ENCODE measurements at places on chromosomes 5 and 9.

DNA sequence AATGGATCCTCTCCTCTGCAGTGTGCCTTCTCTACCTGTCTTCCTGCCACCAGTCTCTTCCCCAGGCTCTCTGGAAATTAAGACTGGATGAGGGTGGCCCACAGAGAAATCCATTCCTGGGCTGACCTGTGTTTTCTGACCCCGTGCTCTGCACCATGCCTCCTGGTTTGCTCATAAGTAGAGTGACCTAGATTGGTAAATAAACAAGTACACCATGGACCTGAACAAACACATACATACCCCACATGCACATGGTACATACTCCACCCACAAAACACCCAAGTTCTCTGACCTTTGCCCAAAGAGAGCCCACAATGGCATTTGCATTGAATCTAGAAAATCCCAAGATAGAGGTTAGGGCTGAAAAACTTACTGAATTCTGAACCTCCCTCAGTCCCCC, 77.5 kb upstream of the PLPP6 start:
- H3K36me3 ChIP-seq, result no peaks in the 10 kb centered on the region
- H3K4me3 ChIP-seq, result no peak overlapping the region
- H3K27me3 ChIP-seq, result peaks cover 2% of the 10 kb centered on the region
- no peak for DNase-seq
- H3K4me1 ChIP-seq, result peaks cover 6% of the 10 kb centered on the region

- H3K27me3 ChIP-seq, result peaks cover 2% of the 10 kb centered on the region
- no peak for DNase-seq
- no peak overlapping the region for H3K27ac ChIP-seq
- H3K4me3 ChIP-seq, result no peak overlapping the region
- H3K4me1 ChIP-seq, result no peaks in the 10 kb centered on the region
- H3K36me3 ChIP-seq, result no peaks in the 10 kb centered on the region
Measured at GRCh38 chr9:113359385-113359784, 10.0 kb downstream of the BSPRY start.

- H3K36me3 ChIP-seq, result no peaks in the 10 kb centered on the region
- no peaks in the 10 kb centered on the region for H3K4me1 ChIP-seq
- peaks cover 2% of the 10 kb centered on the region for H3K27me3 ChIP-seq
- no peak overlapping the region for H3K27ac ChIP-seq
- H3K4me3 ChIP-seq, result no peak overlapping the region
Measured at GRCh38 chr9:16291921-16292320, 578.5 kb downstream of the BNC2 start.

GRCh38 chr5:35369965-35370790, 139.9 kb upstream of the PRLR start:
- H3K36me3 ChIP-seq, result no peaks in the 10 kb centered on the region
- no peaks in the 10 kb centered on the region for H3K4me1 ChIP-seq
- no peak overlapping the region for H3K4me3 ChIP-seq
- H3K27ac ChIP-seq, result no peak overlapping the region
- H3K27me3 ChIP-seq, result no peaks in the 10 kb centered on the region

- H3K27me3 ChIP-seq, result no peaks in the 10 kb centered on the region
- no peaks in the 10 kb centered on the region for H3K36me3 ChIP-seq
- peaks cover 26% of the 10 kb centered on the region for H3K4me1 ChIP-seq
Measured at GRCh38 chr5:83911367-83911919, 190.8 kb upstream of the HAPLN1 start.

DNA sequence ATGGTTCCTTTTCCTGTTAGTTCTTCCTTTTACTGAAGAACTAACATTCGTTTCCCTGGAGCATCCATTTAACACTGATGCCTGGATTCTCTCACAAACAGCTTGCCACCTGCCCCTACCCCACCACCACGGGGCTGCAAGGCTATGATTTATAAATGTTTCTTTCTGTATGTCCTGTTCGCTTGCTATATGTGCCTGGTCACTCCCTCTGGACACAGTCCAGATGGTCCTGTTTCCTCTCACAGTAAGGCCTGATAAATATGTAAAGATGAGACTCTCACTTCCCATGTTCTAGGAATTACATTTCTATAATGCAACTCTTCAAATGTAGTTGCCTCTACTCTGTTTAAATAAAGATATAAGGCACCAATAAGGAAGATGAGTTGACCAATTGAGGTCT, 146.4 kb upstream of the SHB start:
- peak overlapping the region; percentile 13 for H3K4me3 ChIP-seq
- peak overlapping the region; percentile 91 for H3K27ac ChIP-seq
- DNase-seq, result no peak
- H3K4me1 ChIP-seq, result peaks cover 36% of the 10 kb centered on the region
- peaks cover 7% of the 10 kb centered on the region for H3K27me3 ChIP-seq

- no peak overlapping the region for H3K27ac ChIP-seq
- H3K36me3 ChIP-seq, result no peaks in the 10 kb centered on the region
- H3K4me1 ChIP-seq, result no peaks in the 10 kb centered on the region
Measured at GRCh38 chr9:135038331-135038730, 49.1 kb upstream of the OLFM1 start.

DNA sequence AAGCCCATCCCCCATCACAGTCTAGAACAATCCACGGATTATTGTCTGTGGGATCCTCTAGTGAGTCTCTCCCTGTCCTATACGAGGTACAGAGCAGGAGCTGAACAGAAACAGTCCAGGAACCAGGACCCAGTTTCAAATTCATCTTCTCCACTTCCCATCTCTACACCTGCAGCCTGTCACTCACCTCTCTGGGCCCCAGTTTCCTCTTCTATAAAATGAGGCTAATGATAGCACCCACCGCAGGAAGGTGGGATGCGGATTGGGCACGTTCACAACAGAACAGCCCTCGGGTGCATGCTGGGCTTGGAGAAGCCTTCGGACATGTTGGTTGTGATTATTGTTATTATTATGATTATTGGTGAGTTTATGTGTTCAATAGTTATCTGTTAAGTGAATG, 78.5 kb downstream of the ANKRD33B start:
- H3K36me3 ChIP-seq, result no peaks in the 10 kb centered on the region

DNA sequence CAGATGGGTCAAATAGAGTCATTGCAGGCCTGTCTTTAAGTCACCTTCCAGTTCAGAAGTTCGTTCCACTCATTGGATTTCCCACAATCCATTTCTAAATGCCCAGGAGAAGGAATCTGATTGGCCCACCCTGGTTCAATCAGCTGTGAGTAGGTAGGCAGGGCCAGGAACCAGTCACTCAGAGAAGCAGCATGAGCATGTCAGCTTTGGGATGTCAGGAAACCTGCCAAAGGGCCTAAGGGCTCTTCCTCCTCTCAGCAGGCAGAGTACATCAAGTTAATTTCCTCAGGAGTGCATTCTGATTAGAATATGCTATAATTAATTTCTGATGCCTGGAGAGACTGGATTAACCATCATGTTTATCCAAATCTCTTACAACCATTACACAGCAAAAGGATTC, 412.9 kb upstream of the CCNH start:
- no peaks in the 10 kb centered on the region for H3K4me1 ChIP-seq
- H3K27me3 ChIP-seq, result peaks cover 3% of the 10 kb centered on the region
- no peak overlapping the region for H3K27ac ChIP-seq
- no peaks in the 10 kb centered on the region for H3K36me3 ChIP-seq

- H3K4me1 ChIP-seq, result no peaks in the 10 kb centered on the region
- no peak for DNase-seq
- no peaks in the 10 kb centered on the region for H3K36me3 ChIP-seq
- H3K27me3 ChIP-seq, result no peaks in the 10 kb centered on the region
- H3K27ac ChIP-seq, result no peak overlapping the region
Measured at GRCh38 chr9:84940294-84940693, 270.8 kb downstream of the NTRK2 start.

GRCh38 chr5:133947431-133947841, 21.0 kb downstream of the C5orf15 start:
- H3K27ac ChIP-seq, result no peak overlapping the region
- H3K27me3 ChIP-seq, result no peaks in the 10 kb centered on the region
- H3K36me3 ChIP-seq, result no peaks in the 10 kb centered on the region
- no peaks in the 10 kb centered on the region for H3K4me1 ChIP-seq
- no peak overlapping the region for H3K4me3 ChIP-seq

- H3K27ac ChIP-seq, result no peak overlapping the region
- no peaks in the 10 kb centered on the region for H3K36me3 ChIP-seq
- peaks cover 4% of the 10 kb centered on the region for H3K27me3 ChIP-seq
- no peak for DNase-seq
- H3K4me1 ChIP-seq, result peaks cover 8% of the 10 kb centered on the region
- no peak overlapping the region for H3K4me3 ChIP-seq
Measured at GRCh38 chr5:173733831-173734501, 117.5 kb upstream of the BOD1 start.

- H3K4me1 ChIP-seq, result peaks cover 20% of the 10 kb centered on the region
- DNase-seq, result no peak
- H3K4me3 ChIP-seq, result peak overlapping the region; percentile 99
- peak overlapping the region; percentile 98 for H3K27ac ChIP-seq
- H3K36me3 ChIP-seq, result peaks cover 3% of the 10 kb centered on the region
Measured at GRCh38 chr5:132865668-132866341, 464 bp downstream of the GDF9 start.

DNA sequence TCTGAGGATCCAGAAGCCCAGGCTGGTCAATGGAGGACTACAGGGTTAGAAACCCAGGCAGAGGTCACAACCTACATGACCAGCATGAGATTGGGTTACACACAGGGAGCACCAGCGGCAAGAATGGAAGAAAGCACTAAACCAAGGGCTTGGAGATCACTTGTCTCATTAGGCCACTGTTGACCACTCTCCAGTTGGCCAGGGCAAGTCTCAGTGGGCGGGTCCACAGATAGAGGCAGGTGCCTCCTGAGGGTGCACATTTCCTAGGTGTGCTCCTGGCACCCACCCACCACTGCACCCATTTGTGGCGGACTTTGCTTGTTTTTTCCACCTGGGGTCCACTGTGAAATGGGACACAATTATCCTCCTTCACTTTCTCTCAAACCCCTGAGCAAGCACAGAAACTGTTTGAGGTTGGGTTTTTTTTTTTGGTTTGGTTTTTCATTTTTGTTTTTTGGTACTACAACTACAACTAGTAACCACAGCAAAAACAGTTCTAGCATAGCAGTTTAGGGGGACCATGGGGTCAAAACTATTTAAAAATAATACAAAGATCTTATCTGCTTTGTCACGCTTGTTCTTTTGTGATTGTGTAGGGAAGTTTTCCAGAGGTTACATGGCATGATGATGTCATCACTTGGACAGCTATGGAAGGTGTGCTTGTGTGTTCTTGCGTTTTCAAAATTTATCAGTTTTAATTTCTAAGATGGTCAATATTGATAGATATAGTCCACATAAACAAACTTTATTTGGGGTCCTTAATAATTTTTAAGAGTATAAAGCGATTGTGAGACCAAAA, 6.1 kb downstream of the NPR2 start:
- peaks cover 9% of the 10 kb centered on the region for H3K27me3 ChIP-seq
- no peak overlapping the region for H3K27ac ChIP-seq
- H3K4me1 ChIP-seq, result peaks cover 32% of the 10 kb centered on the region
- H3K36me3 ChIP-seq, result peaks cover 29% of the 10 kb centered on the region
- DNase-seq, result no peak

DNA sequence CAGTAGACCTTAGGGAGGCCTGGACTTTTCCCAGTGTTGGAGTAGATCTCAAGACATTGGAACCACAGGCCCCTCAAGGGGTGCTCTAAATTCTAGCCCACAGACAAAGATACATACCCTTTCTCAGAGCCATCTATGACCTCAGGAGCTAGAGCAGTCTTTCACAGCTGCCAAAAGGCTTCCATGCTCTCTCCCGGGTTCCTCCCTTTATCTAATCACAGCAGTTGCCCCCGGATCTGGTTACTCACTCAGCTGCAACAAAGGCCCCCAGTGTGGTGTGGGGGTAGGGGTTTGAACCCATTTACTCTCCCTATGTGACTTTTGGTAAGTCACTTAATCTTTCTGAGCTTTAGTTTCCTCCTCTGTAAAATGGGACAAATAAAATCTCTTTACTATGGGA, 27.0 kb downstream of the POU4F3 start:
- no peaks in the 10 kb centered on the region for H3K36me3 ChIP-seq
- no peak for DNase-seq
- peaks cover 2% of the 10 kb centered on the region for H3K4me1 ChIP-seq
- no peak overlapping the region for H3K27ac ChIP-seq

- peaks cover 6% of the 10 kb centered on the region for H3K27me3 ChIP-seq
- no peak for DNase-seq
- H3K36me3 ChIP-seq, result no peaks in the 10 kb centered on the region
Measured at GRCh38 chr9:99299211-99300102, 77.4 kb downstream of the SEC61B start.

- no peaks in the 10 kb centered on the region for H3K27me3 ChIP-seq
- H3K36me3 ChIP-seq, result no peaks in the 10 kb centered on the region
- no peak overlapping the region for H3K27ac ChIP-seq
- no peak overlapping the region for H3K4me3 ChIP-seq
Measured at GRCh38 chr9:124079176-124079925, 67.8 kb downstream of the LHX2 start.

GRCh38 chr5:180494510-180495181, 467 bp downstream of the CNOT6 start:
- peak; percentile 48 for DNase-seq
- H3K27ac ChIP-seq, result peak overlapping the region; percentile 72
- H3K27me3 ChIP-seq, result peaks cover 10% of the 10 kb centered on the region
- H3K4me3 ChIP-seq, result peak overlapping the region; percentile 99
- H3K36me3 ChIP-seq, result peaks cover 16% of the 10 kb centered on the region
- peaks cover 33% of the 10 kb centered on the region for H3K4me1 ChIP-seq

GRCh38 chr9:87875831-87876545, 6.7 kb upstream of the SPATA31E1 start:
- H3K4me3 ChIP-seq, result no peak overlapping the region

- H3K36me3 ChIP-seq, result no peaks in the 10 kb centered on the region
- DNase-seq, result no peak
- H3K4me3 ChIP-seq, result no peak overlapping the region
- H3K4me1 ChIP-seq, result peaks cover 13% of the 10 kb centered on the region
- peaks cover 1% of the 10 kb centered on the region for H3K27me3 ChIP-seq
Measured at GRCh38 chr5:125549322-125549911, 803.0 kb upstream of the ZNF608 start.

GRCh38 chr9:37635808-37636207, 14.9 kb upstream of the FRMPD1 start:
- no peak overlapping the region for H3K27ac ChIP-seq
- H3K4me1 ChIP-seq, result peaks cover 5% of the 10 kb centered on the region
- DNase-seq, result no peak
- H3K27me3 ChIP-seq, result no peaks in the 10 kb centered on the region
- no peak overlapping the region for H3K4me3 ChIP-seq

- no peak overlapping the region for H3K27ac ChIP-seq
- H3K27me3 ChIP-seq, result no peaks in the 10 kb centered on the region
- H3K4me1 ChIP-seq, result peaks cover 11% of the 10 kb centered on the region
- no peak overlapping the region for H3K4me3 ChIP-seq
- H3K36me3 ChIP-seq, result no peaks in the 10 kb centered on the region
- DNase-seq, result no peak
Measured at GRCh38 chr5:53820119-53820801, 259.8 kb downstream of the NDUFS4 start.

DNA sequence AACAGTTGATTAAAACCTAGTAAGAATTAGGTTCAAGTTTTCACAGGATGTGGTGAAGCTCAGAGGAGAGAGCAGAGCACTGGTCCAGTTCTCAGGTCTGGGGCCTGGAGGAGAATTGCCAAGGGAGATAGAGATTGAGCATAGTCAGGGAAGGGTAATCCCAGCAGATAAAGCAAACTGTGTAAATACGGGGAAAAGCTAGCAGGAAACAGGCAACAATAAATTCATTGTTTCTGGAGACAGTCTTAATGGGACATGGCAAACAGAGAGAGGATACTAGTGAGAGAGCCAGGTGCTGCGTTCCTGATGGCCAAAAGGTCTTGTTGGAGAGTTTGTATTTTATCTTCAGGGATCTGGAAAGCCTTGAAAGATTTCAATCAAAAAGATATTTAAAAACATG, 333.0 kb downstream of the PDE4D start:
- H3K27ac ChIP-seq, result peak overlapping the region; percentile 65
- no peaks in the 10 kb centered on the region for H3K36me3 ChIP-seq
- peaks cover 19% of the 10 kb centered on the region for H3K4me1 ChIP-seq
- no peak overlapping the region for H3K4me3 ChIP-seq
- H3K27me3 ChIP-seq, result no peaks in the 10 kb centered on the region
